ENCODE measurements at places on chromosomes 5 and 9.
A peak's percentile ranks its signal among the peaks of the same experiment; 100 is the strongest.

DNA sequence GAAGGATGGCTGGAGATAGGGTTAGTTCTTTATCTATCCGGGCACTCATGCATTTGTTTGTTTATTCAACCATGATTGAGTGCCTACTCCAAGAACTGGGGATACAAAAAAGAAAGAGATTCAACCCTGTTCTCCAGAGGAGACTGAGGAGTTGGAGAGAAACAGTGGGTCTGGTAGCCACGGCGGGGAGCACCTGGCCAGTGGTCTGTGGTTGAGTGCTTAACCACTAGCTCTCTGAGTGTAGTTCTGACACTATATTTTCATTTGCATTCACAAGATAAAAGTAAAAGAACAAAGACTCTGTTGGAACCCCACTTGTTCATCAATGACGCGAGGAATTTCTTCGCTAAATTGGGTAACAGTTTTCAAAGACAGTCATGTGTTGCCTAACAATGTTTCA, 295.5 kb upstream of the MSX2 start:
- no peak for DNase-seq

DNA sequence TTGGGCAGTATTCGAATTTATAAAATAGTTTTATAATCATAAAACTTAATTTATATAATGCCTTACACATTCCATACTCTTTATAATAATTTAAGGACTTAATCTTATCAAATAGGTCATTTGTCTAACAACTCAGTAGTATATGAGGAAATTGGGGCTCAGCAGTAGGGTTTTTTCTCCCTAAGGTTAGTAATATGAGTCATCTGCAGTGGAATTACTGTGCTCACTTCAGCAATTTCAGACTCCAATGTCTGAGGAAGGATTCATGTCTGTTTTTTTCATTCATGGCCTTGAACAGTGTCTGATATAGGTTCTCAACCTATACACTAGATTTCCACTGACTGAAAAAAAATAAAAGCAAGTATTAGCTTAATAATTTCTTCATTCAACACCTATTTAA, 7.4 kb downstream of the DMRTA1 start:
- no peak for DNase-seq

DNA sequence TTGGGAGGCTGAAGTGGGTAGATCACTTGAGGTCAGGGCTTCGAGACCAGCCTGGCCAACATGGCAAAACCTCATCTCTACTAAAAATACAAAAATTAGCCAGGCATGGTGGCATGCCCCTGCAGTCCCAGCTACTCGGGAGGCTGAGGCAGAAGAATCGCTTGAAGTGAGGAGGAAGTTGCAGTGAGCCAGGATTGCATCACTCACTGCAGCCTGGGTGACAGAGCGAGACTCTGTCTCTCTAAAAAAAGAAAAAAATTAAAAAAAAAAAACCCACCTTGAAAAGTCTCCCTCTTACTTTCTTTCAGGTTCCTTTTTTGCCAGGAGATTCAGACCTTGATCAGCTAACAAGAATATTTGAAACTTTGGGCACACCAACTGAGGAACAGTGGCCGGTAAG, 34.2 kb downstream of the CDK7 start:
- no peak for DNase-seq

DNA sequence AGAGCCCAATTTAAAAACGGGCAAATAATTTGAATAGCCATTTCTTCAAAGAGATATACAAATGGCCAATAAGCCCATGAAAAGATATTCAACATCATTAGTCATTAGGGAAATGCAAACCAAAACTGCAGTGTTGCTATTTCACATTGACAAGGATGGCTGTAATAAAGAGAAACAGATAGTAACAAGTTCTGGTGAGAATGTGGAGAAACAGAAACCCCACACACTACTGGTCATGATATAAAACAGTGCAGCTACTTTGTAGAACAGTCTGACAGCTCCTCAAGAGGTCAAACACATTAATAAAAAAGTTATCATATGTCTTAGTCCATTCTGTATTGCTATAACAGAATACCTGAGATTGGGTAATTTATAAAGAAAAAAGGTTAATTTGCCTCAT, 237.0 kb upstream of the GRAMD2B start:
- no peak for DNase-seq

DNA sequence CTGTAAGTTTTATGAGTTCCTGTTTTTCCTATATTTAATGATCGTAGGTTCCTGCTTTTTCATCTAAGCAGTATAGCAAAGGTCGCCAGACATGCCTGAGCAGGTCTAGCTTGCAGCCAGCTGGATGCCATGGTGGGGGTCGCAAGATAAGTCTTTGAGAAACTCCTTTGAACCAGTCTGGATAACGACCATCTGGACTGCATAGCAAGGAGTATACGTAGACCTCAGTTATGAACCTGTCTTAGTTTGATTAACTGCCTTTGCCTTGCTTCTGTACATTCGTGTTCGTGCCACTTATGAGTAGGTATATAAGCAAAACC, 8.4 kb upstream of the SPATA31E1 start:
- DNase-seq, result no peak

- no peak for DNase-seq
Observed at GRCh38 chr9:24832307-24832706, 286.6 kb upstream of the IZUMO3 start.

GRCh38 chr5:55211184-55211874, 15.8 kb downstream of the MCIDAS start:
- DNase-seq, result no peak

GRCh38 chr5:157485811-157486210, 25.8 kb downstream of the NIPAL4 start:
- no peak for DNase-seq

DNA sequence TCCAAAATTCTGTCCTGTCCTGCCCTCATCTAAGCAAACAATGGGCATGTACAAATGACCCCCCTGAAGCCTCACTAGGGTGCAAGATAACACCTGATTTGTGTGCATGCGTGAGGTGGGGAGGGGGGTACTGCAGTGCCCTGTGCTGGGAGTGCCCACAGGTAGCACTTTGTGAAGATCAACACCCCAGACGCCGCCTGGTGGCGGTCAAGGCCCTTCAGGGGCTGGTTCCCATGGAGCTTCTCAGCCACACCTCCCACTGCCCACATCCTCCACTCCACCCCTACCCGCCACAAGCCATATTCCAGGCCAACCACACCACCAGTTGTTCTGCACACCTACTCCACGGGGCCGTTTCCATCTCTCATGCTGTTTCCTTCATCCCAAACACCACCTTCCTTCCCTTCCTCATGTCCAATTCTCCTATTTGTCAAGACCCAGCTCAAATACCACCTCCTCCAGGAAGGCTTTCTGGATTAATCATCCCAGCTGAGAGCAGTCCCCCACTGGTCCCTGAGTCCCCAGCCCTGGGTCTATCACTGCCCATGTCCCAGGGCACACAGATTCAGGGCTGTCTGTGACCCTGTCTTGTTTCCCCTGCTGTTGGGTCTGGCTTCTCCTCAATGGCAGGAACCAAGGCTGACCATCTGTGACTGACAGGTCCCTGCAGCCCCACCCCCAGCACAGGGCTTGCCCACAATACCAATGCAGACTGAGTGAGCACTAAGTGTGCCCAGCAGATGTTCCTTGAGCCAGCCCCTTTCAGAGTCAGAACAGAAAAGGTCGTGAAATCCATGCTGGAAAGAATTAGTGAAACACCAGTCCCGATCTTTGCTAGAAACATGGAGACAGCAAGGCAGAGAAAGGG, 178.4 kb downstream of the PAX5 start:
- DNase-seq, result no peak

GRCh38 chr9:126222835-126223431, 103.7 kb upstream of the MVB12B start:
- DNase-seq, result no peak

- DNase-seq, result no peak
Observed at GRCh38 chr9:136543280-136543679, 2.6 kb downstream of the NOTCH1 start.

- DNase-seq, result no peak
Observed at GRCh38 chr5:172858990-172859811, 25.1 kb downstream of the ERGIC1 start.

DNA sequence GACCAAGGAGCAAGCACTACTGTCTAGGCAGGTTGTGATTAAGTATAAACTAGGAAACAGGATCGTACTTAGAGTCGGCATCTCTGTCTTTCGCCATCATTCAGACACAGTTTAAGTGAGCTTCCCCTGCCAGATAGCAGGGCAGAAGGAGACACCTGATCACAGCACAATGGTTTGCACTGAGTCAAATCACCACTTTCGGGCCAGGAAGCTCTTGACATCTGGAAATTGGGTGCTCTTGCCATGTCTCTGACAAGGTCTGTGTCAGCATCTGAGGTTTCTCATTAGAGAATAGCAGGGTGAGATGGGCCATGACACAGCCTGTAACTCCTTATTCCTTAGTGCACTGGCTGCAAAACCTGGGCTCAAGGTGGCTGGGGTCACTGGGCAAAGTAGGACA, 8.3 kb downstream of the ADRB2 start:
- DNase-seq, result no peak

DNA sequence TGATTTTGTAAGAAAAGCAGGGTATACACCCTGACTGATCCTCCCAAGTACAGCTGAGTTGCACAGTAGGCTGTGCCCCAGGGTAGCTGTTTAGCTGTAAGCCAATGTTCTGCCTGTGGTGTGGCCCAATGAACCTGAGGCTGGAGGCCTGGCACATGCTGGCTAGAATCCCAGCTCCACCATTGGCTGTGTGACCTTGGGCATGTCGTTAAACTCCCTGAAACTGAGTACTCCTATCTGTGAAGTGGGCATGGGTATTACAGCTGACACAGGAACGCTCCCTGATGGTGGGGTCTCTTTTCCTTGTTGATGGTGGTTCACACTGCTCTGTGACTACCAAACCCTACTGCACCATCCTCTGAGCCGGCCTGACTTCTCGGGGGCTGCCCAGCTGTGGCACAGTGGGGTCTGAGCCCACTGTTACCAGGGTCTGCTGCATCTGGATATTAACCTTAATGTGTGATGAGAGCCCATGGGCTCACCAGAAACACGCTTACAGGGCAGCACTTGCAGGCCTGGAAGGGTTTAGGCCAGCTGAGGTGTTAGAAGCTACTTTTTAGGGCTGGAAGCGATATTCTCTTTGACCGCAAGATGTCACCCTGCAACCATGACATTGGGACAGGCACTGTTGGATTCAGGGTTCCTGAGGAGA, 7.0 kb upstream of the GADD45G start:
- peak; percentile 72 for DNase-seq

DNA sequence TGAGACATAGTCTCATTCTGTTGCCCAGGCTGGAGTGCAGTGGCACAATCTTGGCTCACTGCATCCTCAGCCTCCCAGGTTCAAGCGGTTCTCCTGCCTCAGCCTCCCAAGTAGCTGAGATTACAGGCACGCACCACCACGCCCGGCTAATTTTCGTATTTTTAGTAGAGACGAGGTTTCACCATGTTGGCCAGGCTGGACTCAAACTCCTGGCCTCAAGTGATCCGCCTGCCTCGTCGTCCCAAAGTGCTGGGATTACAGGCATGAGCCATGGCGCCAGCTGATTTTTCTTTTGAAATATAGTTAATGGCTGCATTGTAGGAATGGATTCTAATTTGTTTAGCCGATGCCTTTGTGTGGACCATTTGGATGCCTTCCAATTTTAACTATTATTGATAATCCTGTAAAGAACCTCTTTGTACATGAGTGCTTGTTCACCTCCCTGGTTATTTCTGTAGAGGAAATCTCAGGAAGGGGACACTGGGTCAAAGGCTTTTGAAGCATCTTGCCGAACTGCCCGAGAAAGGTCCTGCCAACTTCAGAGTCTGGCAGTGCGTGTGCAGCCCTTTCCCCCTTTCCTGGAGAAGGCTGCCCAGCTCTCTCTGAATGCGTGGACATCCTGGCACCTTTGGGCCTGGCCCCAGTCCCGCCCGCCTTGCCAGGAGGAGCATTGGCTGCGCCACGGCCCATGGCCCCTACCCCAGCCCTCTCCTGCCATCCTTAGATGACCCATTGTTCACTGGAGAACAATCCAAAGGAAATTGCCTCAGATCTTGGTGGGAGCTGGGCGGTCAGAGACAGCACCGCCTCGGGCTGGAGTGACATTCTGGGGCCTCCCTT, 8.9 kb upstream of the NUP214 start:
- DNase-seq, result no peak

GRCh38 chr9:37652261-37652660, 1.5 kb downstream of the FRMPD1 start:
- DNase-seq, result no peak

DNA sequence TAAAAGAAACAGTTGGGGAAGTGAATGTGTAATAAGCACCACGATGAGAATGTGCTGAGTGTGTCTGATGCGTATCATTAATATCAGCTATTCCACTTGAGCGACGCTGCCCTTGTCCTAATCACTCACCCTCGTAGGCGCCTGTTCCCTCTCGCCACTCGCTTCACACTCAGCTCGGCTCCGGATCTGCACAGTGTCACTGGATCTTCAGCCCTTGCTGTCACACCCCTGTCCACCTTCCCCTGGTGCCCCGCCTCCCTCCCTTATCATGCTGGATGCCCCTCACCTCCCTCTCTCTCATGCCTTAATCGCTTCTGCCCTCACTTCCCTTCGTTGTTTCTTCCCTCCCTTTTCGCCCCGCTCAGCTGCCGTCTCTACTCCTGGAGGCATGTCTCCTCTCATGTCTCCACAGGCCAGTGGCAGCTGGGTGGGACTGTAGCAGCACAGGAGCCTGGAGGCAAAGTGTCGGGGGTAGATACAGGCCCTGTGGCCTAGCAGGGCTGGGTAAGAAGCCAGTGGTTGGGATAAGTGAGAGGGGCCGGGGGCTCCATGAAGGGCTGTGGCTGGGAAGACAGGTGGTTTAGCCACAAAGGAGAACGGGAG, 43.5 kb downstream of the ANKDD1B start:
- DNase-seq, result no peak

GRCh38 chr5:54180630-54181031, 129.7 kb downstream of the ARL15 start:
- DNase-seq, result no peak

DNA sequence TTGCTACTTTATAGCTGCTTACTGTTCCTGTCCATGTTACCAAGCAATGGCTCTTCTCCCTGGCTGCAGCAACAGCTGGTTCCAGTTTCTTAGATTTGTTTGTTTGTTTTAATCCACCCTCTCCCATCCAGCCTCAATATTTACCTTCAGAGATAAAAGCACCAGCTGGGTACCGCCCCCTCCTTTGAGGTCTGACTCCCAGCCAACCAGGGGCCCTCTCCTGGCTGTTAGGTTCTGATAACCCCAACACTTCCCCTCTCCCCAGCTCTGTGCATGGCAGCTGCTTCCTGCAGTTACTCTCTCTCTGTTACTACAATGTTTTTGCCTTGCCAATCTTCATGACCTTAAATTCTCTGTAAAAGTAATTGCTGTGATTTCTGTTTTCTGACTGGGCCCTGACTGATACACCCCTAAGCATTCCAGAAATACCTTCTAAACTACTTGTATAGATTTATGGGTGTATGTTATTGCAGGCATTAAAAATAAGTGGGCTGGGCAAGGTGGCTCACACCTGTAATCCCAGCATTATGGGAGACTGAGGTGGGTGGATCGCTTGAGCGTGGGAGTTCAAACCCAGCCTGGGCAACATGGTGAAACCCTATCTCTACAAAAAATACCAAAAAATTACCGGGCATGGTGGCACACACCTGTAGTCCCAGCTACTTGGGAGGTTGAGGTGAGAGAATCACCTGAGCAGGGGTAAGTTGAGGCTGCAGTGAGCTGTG, 2.6 kb upstream of the GCNT1 start:
- DNase-seq, result peak; percentile 71

- no peak for DNase-seq
Observed at GRCh38 chr5:22593592-22593991, 259.6 kb downstream of the CDH12 start.
